ENCODE measurements at places on chromosomes 16 and 17.

DNA sequence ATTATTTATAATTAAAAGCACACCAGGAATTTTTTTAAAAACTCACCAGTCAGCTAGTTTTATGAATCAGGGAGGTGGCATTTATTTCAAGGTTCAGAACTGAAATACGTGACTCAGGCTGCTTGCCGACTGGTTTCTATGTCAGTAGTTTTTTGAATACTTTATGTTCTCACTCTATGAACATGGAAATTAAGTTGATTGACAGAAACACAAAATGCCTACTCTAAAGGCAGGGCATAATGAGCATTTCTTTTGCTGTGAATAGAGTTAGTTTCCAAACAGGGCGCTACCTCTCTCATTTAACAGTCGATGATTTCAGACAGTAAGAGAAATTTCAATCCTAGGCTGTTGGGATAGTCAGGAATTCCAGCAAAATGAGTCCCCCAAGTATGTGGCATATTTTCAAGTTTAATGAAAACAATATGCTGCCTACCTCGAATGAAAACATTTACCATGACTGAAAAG lies 6.7 kb downstream of the HS3ST3B1 start:
- no peak for DNase-seq

- DNase-seq = peak; percentile 62
Measured at GRCh38 chr16:67268136-67268579, 11.2 kb upstream of the PLEKHG4 start.

DNA sequence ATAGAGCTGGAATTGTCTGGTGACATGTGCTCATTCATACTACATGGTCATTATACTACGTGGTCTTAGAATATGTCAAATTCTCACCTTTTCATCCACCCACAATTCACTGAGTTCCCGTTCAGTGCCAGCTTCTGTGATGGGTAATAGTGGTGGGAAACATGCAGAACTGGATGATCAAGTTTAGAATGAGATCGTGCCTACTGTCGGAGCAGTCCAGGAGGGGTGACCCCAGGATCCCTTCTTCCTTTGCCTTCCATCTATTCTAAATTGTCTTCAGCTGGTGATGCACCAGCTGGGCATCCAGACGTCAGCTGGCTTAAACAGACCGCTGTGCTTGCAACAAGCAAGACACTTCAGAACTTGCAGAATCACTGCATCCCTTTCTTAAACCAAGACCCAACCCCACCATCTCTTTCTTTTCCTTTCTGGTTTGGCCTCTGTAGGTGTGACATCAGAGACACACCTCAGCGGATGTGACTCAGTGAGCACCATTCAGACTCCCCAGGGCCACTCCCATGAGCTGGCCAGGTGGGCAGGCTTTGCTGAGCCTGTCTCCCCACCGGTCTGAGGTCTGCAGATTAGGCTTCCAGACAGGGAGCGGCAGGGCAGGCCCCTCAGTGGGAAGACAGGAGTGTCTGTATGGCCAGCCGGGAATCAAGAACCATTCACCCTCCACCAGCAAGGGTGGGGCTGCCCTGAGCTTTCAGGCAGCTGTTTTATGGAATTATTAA lies 18.1 kb downstream of the C17orf100 start:
- no peak for DNase-seq

- no peak for DNase-seq
Measured at GRCh38 chr17:76238847-76239537, 1.3 kb downstream of the RNF157 start.

DNA sequence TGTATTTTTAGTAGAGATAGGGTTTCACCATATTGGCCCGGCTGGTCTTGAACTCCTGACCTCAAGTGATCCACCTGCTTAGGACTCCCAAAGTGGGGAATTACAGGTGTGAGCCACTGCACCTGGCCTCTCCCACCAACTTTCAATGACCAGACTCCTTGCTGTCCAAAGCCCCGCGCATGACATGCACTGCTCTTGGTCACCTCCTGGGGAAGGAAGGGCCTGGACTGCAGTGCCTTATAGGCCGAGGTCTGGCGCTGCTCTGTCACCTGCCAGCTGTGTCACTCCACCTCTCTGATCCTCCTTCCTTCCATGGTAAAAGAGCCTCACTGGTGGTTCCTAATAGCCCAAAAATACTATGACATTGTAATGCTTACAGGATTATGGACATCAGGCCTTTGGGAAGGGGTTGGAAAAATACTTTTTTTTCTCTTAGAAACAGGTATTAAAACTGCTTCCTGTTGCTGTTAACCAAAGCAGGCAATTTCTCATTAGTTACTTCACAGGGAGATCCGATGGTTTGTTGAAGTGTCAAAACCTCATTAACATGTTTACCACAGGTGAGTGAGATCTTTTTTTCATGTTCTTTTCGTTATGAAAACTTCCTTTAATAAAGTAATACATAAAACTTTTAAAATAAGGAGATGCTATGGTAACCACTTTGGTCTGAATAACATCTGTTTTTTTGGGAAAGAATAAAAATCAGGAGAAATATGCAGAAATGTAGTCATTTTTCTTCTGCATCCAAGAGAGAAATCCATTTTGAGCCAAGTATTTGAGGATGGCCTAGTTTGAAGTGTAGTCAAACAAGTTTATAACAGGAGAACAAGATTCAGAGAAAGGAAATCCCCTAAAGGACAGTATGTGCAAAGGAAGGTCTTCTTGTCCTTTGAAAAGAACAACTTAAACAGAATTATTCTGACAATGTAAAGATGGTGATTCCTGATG lies 35.5 kb downstream of the GRB7 start:
- DNase-seq = no peak

GRCh38 chr17:62611728-62612127 lies 15.7 kb upstream of the MRC2 start:
- no peak for DNase-seq

DNA sequence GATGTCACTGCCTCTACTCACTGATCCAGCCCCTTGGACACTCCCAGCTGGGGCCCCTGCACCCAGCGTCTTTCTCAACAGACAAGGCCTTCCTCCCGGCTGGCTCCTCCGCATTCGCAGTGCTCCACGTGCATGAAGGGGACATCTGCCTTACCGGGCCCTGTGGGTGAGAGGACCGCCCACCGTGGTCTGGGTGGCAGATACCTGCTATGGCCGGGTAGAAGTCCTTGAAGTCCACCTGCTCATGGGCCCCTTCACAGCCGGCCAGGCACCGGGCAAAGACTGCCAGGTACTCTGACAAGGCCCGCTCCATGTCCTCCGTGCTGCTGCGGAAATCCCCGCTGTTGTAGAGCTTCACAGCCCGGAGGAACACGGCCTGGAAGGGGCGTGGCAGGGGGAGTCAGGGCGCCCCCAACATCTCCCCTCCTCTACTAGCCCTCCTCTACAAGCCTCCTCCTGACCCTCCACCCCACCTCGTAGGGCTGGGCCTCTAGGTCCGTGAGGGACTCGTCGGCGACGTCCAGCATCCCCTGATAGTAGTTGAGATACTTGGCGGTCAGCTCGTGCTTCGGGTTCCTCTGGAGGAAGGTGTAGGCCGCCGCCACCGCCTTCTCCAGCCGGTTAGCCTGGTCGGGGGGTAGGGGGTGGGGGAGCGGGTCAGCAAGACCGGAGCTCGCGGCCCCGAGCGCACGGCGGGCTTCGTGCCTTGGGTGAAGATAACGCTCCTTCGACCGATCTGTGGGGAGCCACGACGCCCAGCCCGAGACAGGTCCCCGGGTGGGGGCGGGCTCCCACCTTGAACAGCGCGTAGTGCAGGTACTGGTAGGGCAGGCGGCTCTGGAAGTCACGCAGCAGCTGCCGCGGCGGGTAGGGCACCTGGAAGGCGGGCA lies 845 bp downstream of the P3H4 start:
- no peak for DNase-seq

DNA sequence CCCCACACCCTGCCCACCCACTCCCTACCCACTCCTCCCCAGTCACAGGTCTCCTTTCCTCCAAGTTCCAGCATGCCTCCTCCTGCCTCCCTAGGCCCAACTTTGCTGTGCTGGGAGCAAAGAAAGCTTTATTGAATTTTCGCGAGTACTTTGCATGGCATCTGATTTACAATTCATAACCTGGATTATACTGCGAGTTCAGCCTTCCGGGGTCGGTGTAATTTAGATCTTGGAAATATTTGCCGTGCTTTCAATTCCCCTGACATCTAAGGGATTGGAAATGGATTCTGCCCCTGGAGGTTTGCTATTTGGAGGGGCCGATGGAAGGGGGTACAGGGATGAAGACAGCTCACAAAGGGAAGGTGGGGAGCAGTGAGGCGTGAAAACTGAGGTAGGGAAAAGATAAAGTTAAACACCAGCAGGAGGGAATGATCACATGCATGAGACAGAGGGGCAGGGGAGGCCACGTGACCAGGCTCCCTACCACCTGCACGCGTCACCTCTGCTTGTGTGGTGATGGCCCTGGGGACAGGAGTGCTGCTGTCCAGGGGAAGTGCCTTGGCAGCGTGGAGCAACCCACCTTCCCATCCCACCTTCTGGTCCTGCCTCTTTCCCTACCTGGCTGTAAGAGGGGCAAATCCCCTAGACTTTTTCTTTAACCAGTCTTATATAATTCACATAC lies 132.3 kb upstream of the RPL38 start:
- no peak for DNase-seq

- no peak for DNase-seq
Measured at GRCh38 chr17:74715144-74715543, 2.4 kb upstream of the CD300LF start.

Measured in HTR-8/SVneo (cell line).